H1 (cell line): ENCODE measurements at places on chromosomes 13 and 19. TPM values are rescaled to one million over a fixed set of nuclear protein-coding genes. Genes with fewer than 3 reads are reported as not detected.

PGLYRP1 gene
- not detected in 2 replicates for total RNA-seq

CD70 gene
- 0.84 and 1.3 TPM in 2 replicates for total RNA-seq

C3 gene
- total RNA-seq = 4.2 and 6.4 TPM in 2 replicates

LGALS4 gene
- total RNA-seq = 0.37 and 0.54 TPM in 2 replicates

GRK1 gene
- total RNA-seq = 0.21 TPM in 1 of 2 replicates, not detected in the other

RNF17 gene
- total RNA-seq = not detected in 2 replicates

PEAK3 gene
- not detected in 2 replicates for total RNA-seq

CCNA1 gene
- 4.0 and 4.1 TPM in 2 replicates for total RNA-seq

PRR19 gene
- total RNA-seq = 6.7 and 7.2 TPM in 2 replicates

RB1 gene
- 16.1 and 17.5 TPM in 2 replicates for total RNA-seq

CPAMD8 gene
- total RNA-seq = 9.2 and 11.1 TPM in 2 replicates

RFPL4A gene
- total RNA-seq = not detected in 2 replicates

FRY gene
- total RNA-seq = 7.9 and 9.2 TPM in 2 replicates

CGB8 gene
- 0.46 TPM in 1 of 2 replicates, not detected in the other for total RNA-seq

VSTM1 gene
- total RNA-seq = 0.65 TPM in 1 of 2 replicates, not detected in the other

ANKLE1 gene
- 6.1 and 6.8 TPM in 2 replicates for total RNA-seq

ZNF600 gene
- 5.9 and 8.0 TPM in 2 replicates for total RNA-seq

ZNF549 gene
- 9.7 and 10.4 TPM in 2 replicates for total RNA-seq

ATP8B3 gene
- 2.9 and 4.1 TPM in 2 replicates for total RNA-seq

ZNF772 gene
- 15.2 and 15.7 TPM in 2 replicates for total RNA-seq

HIF3A gene
- total RNA-seq = 38.6 and 46.5 TPM in 2 replicates

FLT1 gene
- total RNA-seq = 82.1 and 90.2 TPM in 2 replicates

GPR18 gene
- total RNA-seq = not detected in 2 replicates

CILP2 gene
- 5.8 and 5.9 TPM in 2 replicates for total RNA-seq

URAD gene
- not detected in 2 replicates for total RNA-seq
